Suppressor macrophage treated with lipopolysaccharide for 1 hour (primary cell): ENCODE measurements at places on chromosomes 2 and 18.

GRCh38 chr2:239225371-239225851, 175.4 kb downstream of the HDAC4 start:
- peak; percentile 40 for DNase-seq

- peak; percentile 43 for DNase-seq
These were observed 641 bp downstream of the MAPRE3 start for GRCh38 chr2:26970928-26971627.

DNA sequence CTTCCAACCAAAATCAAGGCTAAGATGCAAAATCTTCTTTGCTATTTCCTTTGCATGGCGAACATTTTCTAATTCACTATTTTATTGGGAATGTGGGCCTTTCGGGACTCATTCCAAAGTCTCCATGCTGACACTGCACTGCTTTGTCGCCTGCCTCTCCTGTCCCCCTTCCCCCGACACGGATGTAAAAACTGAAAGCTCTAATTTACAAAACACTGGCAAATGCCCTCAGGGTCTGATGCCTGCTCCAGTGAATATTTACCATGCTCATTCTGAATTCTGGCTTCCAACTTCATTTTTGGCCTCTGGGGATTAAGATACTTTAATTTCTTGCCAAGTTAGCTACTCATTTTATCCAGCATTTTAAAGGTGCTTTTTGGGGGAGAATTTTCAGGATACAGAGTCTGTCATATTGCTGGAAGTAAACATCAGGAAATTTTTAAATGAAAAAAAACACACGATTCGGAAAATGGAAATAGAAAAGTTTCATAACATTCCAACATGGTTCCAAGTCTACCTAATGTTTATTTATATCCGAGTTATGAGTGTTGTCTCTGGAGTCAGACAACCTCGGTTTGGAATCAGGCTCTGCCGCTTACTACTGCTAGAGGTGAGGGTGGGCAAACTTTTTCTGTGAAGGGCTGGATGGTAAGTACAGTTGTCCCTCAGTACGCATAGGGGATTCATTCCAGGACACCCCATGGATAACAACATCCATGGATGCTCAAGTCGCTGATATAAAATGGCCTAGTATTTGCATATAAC, 14.6 kb upstream of the LTBP1 start:
- DNase-seq: no peak

DNA sequence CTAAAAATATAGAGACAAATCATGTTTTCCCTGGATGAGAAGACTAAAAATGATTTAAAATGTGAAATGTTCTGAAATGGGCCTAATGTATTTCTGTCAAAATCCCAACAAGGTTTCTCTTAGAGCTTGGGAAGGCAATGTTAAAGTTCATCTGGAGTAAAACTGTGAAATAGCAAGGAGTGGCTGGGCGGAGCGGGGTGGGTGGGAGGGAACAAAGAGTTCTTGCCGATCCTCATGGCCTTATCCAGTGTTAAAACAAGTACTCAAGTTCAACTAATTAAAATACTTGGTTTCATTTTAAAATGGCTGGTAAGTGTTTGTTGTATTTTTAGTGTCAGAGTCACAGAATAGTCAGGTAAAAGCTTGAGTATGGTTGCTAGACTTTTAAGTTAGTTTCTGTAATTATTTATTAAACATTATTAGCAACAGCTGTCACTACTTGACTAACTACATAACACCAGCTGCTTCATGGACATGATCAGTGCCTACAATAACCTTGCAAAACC, 87.3 kb downstream of the RTN4 start:
- DNase-seq: peak; percentile 19

DNA sequence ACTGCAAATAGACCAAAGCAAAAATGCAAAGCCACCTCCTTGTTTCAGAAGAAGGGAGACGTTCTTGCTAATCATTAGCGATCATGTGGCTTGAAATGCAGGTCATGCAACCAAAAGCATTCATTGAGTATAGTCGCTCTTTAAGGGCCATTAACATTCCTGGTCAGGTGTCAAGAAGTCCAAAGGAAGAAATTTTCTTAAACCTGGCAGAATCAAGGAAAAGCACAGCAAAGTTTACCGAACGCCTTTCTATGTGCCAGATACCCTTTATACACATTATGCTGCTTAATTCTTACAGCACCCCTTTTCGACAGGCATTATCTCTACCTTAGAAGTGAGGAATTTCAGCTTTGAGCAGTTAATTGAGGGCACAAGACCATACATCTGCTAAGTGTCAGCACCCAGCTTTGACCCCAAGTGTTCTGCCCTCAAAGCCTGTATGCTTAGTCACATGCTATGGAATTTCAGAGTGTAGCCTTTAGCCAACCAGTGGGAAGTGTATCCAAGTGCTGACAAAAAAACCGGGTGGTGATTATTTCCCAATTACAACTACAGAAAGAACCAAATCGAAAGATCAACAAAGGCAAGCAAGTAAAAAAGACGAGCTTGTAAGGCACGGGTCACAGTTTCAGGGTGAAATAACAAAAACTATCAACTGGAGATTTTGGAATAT, 70.8 kb downstream of the EPHA4 start:
- DNase-seq: no peak

DNA sequence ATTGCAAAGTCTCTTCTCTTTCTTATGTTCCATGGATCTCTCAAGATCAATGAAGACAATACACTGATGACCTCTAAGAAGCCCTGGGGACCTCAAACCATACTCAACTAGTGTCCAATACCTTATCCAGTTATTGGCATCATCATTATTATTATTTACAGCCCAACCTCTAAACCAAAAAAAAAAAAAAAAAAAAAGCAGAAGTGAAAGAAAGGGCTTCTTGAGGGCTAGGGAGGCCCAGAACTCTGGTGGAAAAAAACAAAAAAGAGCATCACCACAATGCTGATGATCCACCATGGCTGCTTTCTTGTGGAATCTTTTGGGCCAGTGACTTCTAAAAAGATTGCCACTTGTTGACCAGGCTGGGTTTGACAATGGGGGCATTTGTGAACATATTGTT, 324.9 kb downstream of the LPIN1 start:
- peak; percentile 55 for DNase-seq

DNA sequence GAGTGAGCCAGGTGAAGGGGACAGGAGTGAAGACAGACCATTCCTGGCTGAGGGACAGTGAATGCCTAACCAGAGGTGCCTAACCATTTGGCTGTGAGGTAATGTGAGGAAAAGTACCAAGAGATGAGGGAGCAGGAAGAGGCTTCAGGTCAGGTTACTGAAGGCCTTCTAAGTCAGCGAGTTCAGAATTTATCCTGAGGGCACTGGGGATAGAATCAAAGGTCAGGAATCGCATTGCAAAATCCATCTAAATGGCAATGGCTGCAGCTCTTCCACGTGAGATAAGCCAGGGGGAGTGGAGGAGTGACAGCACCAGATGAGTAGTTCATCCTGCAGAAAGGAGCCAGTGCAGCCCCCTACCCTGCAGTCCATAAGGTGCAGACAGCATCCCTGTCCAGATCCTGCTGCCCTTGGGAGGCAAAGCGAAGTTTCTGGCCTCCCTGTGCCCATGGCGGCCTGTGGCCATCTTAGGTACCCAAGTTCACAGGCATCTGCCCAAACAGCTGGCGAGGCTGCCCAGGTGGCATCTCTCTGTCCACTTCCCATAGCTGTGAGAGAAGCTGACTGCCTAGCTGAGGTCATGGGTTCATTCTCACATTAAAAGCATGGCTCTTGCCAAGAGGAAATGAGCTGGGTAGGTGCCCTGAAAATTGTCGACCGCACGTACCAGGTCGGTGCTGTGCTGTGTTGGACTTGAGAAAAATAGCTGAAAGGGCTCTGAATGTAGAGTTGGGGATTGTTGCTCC, 49.5 kb downstream of the CYP27C1 start:
- DNase-seq: no peak

- no peak for DNase-seq
These were observed 44.9 kb downstream of the DYSF start for GRCh38 chr2:71498261-71498701.

- no peak for DNase-seq
These were observed 540.8 kb upstream of the SPHKAP start for GRCh38 chr2:228722311-228722710.

- no peak for DNase-seq
These were observed 23.9 kb upstream of the STK17B start for GRCh38 chr2:196195302-196195701.

DNA sequence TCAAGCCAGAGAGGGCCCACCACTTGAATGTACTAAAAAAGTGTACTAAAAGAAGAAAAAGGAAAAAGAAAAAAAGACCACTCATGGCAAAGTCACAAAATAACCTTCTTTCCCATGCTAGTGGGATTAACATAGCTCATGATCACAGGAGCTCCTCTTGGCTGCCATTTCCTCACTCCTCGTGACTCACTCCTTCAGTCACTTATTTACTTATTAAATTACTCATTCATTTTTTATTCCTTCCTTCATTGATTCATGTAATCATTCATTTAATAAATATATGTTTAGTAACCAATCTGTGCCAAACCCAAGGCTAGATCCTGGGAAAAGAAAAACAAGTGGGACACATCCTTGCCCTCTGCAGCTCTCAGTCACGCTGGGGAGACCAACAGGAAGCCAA, 300.5 kb downstream of the INSIG2 start:
- DNase-seq: no peak

- DNase-seq: no peak
These were observed 169.2 kb upstream of the GLI2 start for GRCh38 chr2:120566331-120567035.

GRCh38 chr2:111204706-111205105, 84.0 kb downstream of the BCL2L11 start:
- peak; percentile 55 for DNase-seq

GRCh38 chr2:36556842-36557241, 41.1 kb downstream of the FEZ2 start:
- DNase-seq: no peak

GRCh38 chr2:218582076-218582475, 13.4 kb downstream of the CNOT9 start:
- DNase-seq: peak; percentile 45

GRCh38 chr2:162430323-162430722, 86.4 kb downstream of the GCA start:
- no peak for DNase-seq

GRCh38 chr18:13318731-13319501, 100.4 kb downstream of the LDLRAD4 start:
- peak; percentile 54 for DNase-seq

GRCh38 chr2:103809941-103810441, 1043.9 kb upstream of the POU3F3 start:
- no peak for DNase-seq

- no peak for DNase-seq
These were observed 12.2 kb downstream of the SCN1A start for GRCh38 chr2:166115589-166115988.

DNA sequence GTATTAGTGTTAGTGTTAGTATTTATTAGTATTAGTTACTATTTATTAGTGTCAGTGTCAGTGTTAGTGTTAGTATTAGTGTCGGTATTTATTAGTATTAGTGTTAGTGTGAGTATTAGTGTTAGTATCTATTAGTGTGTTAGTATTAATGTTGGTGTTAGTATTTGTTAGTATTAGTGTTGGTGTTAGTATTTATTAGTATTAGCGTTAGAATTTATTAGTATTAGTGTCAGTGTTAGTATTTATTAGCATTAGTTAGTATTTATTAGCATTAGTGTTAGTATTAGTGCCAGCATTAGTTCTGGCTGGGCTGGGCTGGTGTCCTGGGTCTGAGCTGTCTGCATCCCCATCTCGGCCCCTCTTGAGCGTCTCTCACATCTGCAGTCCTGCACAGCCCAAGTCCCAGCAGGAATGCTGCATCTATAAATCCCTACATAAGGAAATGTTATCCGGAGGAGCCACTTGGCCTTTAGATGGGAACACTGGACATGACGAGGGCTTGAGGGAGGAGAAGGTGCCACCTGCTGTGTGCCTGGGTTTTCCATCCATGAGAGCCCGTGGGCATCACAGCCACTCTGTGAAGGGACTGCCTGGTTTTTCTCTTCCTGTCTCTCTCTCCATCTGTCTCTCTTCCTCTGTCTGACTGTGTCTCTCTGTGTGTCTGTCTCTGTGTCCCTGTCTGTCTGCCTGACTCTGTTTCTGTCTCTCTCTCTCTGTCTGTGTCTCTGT, 33.6 kb downstream of the TWIST2 start:
- no peak for DNase-seq

DNA sequence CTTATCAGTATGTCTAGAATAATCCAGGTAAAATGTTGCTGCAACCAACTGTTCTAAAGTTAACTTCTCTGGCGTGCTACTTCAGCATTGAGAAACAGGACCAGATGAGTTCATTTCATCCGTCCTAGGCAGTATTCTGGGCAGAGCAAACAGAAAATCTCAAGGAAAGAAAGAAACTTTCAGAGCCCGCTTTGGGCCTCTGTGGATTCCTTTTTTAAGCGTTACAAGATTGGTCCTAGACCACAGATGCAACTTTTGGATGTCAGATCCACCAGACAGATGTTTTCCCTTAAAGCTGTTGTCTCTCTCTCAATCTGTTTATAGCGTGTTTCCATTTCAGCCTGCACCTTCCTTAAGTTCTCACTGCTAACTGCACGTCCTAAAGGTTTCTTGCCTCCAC, 75.0 kb downstream of the BCL2 start:
- no peak for DNase-seq

DNA sequence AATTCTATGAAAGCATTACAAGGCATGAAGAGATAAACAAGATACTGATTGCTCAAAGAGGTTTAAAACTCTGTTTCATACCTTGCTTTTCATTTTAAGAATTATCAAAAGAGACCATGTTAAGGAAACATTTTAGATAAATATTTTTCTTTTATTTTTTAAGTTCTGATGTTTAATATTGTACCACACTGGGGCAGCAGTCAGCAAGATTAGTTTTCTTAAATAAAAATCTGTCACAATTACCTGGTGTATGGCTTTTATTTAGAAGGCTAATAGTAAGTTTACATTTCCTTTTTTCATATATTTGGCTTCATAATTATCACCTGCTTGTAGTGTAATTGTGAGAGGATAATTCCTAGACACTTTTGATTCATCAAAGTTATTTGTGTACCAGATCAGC, 46.4 kb downstream of the ZNF804A start:
- DNase-seq: no peak

- peak; percentile 74 for DNase-seq
These were observed 679 bp downstream of the PMAIP1 start for GRCh38 chr18:59900222-59901128.

- DNase-seq: peak; percentile 80
These were observed 213.9 kb downstream of the TFCP2L1 start for GRCh38 chr2:121071034-121071504.

DNA sequence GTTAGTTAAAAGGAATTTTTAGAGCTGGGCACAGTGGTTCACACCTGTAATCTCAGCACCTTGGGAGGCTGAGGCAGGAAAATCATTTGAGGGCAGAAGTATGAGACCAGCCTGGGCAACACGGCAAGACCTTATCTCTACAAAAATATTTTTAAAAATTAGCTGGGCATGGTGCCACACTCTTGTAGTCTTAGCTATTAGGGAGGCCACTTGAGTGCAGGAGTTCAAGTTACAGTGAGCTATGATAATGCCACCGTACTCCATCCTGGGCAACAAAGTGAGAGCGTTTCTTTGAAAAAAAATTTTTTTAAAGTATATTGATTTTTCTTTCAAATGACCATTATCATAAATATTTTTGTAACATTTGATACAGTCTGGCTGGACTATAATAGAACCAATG, 93.6 kb upstream of the FAM117B start:
- DNase-seq: no peak

GRCh38 chr2:207138627-207139297, 27.0 kb downstream of the KLF7 start:
- DNase-seq: no peak
